Caudate nucleus (tissue), 63 donors: ENCODE measurements at places on chromosomes 2 and 18.

DNA sequence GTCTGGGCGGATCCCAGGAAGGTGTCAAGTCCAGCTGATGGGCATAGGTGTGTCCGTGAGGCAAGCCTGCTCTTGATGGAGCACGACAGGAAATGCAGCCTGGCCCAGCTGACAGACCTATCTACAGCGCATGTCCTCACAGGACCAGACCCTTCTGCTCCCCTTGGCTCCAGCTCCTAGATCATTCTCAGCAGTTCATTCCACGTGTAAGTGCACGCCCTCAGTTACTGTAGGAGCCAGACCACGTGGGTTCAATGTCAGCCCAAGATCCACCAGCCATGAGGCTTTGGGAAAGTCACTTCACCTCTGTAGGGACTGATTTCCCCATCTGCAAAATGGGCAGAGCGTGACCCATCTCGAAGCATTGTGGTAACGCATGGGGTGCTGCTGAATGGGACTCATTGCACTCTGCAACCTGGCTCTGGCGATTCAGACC, 47.8 kb downstream of the TMEM17 start:
- no peak for DNase-seq

GRCh38 chr18:70520867-70521266, 232.0 kb downstream of the SOCS6 start:
- no peak for DNase-seq

- no peak for DNase-seq
Measured at GRCh38 chr2:235170536-235171521, 219.0 kb downstream of the SH3BP4 start.

DNA sequence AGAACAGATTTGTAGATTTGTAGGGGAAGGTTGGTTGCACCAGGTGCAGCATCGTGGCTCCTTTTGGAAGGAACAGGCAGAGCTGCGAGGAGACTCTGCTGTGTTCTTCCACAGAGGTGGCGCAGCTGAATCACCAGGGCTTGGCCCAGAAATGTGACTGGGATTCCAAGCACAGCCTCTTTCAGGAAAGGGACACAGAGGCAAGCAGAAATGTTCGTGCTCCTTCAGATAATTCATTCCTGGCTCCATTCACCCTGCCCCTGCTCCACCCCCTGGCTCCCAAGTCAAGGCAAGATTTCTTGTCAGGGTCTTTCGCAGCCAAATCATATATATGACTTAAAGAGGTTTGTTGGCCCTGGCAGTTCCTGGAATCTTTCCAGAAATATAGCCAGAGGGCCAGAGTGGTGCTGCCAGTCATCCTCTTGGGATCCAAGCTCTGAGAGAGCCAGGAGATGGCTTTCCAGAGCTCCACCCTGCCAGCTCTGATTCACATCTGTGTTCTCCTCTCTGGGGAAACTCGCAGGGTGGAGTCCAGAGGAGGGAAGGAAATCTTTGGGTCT, 203.9 kb upstream of the TANK start:
- DNase-seq, result no peak

DNA sequence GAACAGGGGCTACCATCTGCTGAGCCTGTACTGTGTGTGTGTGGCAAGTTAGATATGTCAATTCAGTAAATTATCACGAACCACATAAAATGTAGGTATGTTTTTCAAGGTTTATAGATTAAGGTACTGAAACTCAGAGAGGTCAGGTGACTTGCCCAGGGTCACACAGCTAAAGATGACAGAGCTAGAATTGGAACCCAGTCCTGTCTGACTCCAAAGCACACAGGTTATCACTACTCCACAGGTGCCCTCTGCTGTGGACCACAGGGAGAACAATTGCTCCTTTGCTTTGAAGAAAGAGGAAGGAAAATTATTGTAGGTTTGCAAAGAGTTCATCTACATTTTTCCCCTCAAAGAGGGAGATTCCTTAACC, 229.7 kb upstream of the AGAP1 start:
- DNase-seq, result no peak

DNA sequence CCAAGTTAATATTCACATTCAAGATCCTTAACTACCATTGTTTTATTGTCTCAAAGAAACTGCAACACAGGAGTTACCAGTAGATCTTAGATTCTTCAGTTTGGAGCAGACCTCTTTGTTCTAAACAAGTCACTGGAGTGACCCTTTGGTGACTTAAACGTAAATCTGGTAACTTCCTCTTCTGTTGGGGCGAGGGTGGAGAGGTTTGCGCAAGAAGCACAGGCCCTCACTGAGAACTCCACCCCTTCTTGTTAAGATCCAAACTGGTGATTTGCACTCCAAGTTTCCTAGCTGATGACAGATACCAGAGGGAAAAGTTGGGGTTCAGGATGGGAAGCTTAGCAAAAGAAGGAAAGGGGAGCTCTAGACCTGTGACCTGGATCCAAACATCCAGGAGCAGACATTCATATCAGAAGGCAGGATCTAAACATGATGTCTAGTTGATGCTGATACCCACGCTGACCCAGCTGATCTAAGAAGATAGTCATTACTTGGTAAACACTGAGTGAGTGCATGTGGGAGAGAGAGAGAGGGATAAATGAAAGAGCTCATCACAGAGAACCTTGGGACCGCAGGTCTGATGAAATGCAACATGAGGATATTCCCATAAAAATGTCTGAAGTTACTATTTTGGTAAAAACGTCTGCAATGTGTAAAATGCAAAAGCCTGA, 256.0 kb downstream of the CDH20 start:
- DNase-seq, result no peak

DNA sequence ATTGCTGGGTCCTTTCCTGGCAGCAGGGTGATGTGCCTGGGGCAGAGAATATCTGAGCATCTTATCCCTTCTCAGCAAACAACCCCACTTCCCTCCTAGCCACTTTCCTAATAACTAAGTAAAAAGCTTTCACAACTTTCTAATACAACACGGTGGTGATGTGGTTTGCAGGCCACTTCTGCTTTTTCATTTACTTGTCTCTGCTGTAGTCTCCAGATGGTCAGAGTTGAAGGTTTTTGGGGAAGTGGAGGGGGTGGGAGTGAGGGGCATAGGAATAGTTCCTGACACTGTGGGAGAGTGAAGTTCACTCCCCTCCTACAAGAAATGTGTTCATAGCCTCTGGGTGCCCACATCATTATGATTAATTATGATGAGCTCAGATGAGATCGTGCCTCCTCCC, 11.6 kb downstream of the OXER1 start:
- no peak for DNase-seq

GRCh38 chr18:62037989-62038778, 145.4 kb upstream of the RNF152 start:
- no peak for DNase-seq

DNA sequence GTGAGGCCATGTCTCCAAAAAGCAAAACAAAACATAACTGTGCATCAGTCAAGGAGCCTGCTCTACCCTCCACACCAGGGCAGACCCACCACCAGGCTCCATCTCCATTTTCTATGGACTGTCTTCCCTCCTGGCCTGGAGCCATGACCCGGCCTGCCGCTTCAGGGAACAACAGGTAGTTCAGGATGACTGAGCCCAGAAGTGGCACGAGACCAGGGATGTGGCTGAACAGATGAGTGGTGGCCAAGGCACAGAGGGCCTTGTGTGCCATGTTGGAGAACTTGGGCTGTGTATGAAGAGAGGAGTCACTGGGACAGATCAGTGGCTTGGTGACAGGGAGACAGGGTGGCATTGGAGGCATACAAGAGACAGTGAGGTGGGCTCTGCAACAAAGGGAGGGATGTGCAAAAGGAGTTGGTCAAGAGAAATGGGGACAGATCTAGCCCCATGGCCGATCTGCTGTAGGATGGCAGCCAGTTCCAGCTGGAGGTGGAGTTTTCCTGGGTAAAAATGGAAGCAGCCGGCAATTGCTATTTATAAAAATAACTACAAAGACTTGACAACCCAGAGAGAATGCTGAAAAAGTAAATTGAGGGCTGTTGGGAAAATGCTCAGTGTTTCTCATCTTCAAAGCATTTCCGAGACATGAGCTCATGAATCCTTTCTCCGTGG, 35.0 kb downstream of the TMEM177 start:
- DNase-seq, result no peak

- no peak for DNase-seq
Measured at GRCh38 chr2:191051825-191052778, 38.1 kb upstream of the STAT1 start.

- DNase-seq, result no peak
Measured at GRCh38 chr2:203610558-203610957, 75.5 kb upstream of the RAPH1 start.

DNA sequence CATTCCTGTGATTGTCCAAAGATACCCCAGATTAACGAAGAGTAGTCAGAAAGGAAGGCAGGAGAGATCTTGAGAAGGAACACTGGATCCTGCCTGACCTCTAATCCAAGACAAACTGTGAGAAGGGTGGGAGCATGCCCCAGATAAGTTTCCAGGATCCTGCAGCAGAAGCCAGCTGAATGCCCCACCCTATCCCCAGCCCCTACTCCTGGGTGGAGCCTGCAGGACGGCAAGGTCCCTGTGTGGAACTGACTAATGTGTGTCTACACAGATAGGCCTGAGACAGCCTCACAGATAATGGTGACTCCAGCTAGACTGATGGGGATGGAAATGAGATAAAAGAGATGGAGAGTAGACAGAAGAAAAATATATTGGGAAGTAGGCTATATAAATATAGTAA, 174.3 kb downstream of the PDE1A start:
- DNase-seq, result no peak

DNA sequence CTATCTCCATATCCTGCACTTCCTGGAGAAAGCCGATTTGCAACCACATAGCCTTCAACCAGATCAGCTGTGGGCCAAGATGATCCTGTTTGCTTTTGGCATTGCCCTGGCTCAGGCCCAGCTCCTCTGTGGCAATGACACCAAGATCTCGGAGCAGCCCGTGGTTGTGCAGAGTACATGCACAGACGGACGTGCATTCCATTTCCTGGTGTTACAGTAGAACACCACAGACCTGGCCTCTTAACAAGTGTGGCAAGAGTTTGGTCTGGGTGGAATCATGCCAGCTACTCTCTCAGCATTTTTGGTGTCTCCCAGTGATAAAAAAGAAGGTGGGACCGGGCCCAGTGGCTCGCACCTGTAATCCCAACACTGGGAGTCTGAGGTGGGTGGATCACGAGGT, 20.0 kb downstream of the MALT1 start:
- DNase-seq, result no peak

GRCh38 chr18:77099485-77100370, 32.9 kb downstream of the MBP start:
- no peak for DNase-seq

GRCh38 chr2:190841707-190842505, 38.7 kb upstream of the GLS start:
- no peak for DNase-seq

DNA sequence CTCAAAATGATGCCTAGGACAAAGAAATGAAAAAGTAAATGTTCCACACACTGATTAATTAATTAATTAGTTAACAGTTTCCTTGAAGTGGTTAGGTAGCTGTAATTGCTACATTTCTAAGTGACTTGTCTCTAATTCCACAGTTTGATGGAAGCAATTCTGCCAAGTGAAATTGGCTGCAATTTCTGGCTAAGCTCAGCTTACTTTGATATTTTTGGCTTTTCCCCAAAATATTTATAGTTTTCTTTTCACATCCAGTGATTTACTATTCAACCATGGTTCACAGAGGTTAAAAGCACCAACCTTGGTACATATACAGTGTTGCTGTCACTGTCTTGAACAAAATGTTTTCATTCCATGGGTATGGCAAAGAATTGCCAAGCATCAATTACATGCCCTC, 459.5 kb upstream of the CDH20 start:
- no peak for DNase-seq

DNA sequence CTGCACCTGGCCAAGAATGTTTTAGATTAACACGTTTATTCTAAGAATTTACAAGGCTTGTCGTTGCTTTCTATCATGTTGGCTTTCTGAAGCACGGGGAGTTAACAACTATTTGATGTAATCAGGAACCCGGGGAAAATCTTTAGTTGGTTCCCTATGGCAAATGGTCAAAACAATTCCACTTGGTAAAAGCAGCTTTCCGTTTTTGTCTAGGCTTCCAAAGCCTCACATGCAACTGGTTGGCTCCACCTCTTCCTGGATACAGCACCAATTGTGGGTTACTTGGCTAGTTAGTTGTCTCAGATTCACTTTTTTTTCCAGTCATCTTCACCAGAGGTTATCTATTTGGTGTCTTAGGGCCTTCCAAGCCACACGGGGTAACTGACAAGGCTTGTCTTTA, 2.8 kb downstream of the COLEC12 start:
- no peak for DNase-seq

DNA sequence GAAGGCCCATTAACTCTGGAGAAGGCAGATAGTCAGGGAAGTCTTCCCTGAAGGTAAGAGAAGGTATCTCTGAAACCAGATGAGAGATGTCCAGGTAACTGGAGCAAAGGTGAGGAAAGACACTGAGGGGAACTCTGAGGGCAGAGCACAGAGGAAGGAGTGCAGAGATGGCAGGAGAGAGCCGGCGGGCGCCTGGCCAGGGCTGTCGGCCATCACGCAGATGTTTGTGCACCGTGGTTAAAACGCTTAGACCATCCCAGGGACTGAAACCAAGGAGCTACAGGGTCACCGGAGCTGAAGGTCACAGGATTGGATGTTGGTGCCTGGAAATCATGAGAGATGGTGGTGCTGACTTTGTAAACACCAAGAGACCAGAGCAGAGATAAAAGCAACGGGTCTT, 55.4 kb downstream of the LAMA1 start:
- no peak for DNase-seq

- no peak for DNase-seq
Measured at GRCh38 chr2:199382091-199382490, 75.6 kb downstream of the SATB2 start.

GRCh38 chr18:12442946-12443345, 35.2 kb downstream of the PRELID3A start:
- no peak for DNase-seq

- DNase-seq, result no peak
Measured at GRCh38 chr2:26716340-26716739, 23.8 kb downstream of the KCNK3 start.

DNA sequence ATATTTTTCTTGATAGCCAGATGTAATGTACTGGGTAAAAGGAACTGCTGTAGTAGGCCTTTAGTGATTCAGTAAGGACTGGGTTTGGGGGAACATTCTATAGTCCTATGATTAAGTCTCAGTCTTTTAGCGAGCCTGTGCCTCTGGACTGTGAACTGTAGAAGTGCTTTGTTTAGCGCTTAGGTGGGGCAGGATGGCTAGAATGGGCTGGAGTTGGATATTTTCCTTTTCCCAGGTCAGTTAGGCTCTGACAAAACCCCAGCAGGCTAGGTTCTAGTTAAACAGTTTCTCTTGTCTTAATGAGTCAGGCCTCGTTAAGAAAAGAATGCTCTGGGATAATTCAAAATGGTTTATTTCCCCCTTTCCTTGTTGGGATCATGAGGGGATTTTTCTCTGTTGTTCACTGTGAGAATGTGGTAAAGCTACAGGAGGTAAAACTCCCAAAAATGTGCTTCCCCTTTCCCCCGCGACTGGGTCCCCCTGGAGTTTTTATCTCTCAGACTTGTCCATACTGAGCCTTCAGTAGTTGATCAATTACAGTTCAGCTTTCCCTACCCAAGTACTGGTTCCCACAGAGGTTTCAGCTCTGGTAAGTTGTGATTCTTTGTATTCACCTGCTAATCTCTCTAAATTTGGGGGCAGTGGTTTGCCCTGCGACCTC, 31.5 kb downstream of the EHBP1 start:
- no peak for DNase-seq
